ENCODE measurements at places on chromosomes 1 and 21.

- DNase-seq: no peak
Measured at GRCh38 chr21:32682696-32683474, 44.9 kb downstream of the SYNJ1 start.

GRCh38 chr1:85396194-85396593, 68.8 kb downstream of the DDAH1 start:
- no peak for DNase-seq

DNA sequence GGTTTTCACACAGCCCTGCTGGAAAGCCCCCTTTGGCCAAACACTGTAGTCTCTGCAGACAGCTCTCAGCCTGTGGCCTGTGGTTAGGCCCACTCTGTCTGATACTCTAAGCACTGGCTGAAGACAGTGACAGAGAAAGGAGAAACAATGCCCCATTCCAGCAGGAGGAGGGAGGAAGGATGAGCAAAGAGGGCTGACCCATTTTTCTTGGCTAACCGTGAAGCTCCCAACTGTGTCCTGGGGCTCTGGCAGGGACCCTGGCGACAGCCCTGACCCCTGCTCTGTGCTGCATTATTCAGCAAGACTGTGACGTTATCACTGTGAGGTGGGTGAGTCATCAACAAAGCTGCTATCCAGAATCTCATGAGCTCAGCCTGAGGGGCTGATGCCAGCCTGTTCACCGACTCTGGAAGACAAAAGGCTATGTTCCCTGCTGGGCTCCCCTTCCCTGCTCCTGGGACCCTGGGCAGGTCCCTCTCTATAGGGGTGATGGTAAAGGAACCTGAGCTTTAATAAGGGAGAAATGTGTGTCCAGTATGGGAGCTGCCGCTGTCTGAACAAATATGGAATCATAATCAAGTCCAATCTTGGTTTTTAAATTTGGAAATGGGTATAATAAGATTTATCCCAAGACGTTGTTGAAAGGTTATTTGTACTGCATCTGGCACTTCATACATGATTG, 107.0 kb downstream of the RHOU start:
- no peak for DNase-seq

DNA sequence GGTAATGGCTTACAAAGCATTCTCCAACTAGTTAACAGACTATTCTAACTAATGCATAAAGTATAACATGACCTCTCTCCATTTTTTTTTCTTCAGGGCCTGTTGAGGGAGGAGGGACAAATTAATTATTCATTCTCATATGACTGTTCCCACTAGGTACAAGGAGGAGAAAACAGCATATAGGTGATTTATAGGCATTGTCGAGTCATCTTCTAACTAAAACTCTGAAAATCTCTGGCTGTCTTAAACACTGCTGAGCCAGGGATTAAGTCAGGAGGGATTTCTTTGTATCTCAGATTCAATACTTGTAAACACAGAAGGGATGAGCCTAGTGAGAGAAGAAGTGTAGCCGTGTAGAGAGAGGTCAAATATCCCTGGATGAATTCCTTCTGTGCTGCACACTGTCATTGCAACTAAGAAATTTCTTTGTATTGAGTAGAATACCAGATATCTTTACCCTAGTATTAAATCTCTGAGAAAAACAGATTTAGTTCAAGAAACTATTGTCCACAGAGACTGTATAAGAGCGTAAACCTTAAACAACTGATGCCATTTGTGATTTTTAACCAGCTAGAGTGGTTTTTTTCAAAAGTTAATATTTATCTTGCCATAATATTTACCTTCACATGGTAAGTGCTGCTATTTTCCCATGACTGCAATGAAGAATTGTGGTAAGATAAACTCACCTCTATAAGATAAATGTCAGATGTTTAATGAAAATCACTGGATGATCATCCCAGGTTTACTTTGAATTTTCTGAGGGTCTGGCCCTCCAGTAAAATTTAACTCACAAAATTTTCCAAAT, 465.3 kb downstream of the RWDD3 start:
- no peak for DNase-seq

GRCh38 chr1:230684998-230685397, 28.9 kb downstream of the AGT start:
- DNase-seq: no peak

DNA sequence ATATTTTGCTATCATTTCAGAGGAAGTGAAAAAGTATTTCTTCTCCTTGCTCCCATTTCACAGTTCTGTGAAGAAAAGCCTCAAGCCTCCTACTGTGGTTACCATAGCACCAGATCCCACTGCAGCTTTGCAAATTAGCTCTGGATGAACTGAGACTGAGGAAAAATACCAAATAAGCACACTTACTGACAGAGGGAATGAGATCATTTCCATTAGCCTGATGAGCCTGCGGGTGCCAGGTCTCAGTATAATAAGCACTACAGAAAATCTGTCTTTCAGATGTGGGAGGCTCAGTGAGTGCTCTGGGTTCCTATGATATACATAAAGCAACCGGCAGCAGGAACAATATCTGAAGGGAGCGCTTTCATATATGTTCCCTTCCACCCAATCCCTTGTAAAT, 21.4 kb downstream of the XKR8 start:
- DNase-seq: no peak

GRCh38 chr1:244863491-244864252, 671 bp downstream of the HNRNPU start:
- no peak for DNase-seq

DNA sequence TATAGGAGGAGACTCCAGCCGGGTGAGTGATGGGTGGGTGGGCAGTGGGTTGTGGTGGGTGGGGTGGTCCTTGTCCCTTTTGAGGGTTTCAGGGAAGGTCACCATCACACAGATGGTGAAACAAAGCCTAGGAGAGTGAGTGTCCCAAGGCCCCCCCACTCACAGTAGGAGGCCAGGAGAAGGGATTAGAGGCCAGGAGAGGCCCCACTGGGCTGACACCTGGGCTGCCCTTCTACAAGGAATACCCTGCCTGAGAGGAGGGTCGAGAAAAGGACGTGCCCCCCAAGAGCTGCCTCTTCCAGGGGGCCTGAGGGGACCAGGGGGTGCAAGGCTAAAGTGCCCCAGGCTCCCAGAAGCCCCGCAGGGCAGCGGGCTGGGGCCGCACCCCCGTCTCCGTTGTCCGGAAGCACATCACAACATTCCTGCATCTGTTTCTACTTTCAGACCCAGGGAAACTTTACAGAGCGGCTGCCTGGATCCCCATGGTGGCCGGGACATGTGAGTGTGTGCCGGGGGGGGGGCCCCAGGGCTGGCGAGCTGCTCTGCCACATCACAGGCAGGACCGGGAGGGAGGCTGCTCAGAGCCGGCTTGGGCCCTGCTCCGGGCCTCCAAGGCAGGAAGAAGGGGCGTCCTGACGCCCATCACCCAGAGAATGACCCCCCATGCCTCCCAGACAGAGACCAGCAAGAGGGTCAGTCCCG, 68.2 kb downstream of the ARHGEF16 start:
- no peak for DNase-seq

GRCh38 chr1:91099746-91100621, 78.1 kb upstream of the ZNF644 start:
- no peak for DNase-seq

DNA sequence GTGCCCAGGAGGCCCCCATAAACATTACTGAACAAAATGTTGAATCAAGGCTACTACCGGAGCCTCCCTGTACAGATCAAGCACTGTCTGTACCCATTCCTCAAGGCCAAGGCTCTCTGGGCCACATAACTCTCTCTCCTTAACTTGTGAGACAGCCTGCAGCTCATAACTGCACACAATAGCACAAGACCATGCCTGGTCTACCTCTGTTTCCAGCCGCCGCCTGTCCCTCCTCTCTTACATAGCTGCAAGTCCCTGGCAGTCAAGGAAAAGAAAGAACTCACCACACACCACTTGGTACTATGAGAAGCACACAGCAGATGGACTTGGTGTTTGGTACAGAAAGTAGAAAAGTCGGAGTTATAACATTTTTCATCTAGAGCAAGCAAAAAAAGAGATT, 91.1 kb downstream of the SSBP3 start:
- DNase-seq: no peak

DNA sequence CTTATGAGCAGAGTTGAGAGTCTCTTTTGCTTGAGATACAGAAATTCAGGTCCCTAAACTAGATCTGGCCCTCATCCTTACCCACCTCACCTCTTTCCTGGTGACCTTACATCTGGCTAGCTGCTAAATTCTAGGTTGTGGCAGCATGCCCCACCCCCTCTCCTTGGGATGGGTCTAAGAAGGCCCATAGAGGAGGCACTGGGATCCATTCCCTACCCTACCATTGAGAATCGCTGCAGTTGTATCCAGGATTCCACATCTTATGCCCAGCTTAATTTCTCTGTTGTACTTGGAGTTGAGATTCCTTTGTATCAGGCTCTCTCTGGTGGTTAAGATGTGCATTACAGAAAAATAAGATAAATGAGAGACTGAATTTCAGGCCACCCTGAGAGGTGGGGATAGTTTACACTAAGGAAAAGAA, 9.5 kb upstream of the TMEM39B start:
- no peak for DNase-seq

DNA sequence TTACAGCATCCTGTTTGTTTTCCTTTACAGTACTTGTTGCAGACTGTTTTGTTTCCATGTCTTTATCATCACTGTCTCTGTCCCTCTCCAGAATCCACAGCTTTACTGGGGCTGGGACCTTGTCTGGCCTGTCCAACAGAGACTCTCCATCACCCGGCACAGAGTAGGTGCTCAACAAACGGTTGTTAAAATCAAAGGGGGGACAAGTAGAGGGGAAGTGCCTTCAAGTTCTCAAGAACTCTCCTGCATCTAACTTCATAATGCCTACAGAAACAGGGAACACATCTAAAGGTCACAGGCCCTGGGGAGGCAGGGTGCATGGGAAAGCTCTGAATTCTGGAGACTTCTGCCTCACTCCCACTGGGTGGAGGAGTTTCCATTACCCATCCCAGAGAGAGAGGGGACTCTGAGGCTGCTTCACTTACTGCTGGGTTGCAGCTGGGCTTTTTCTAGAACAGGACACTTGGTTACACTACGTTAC, 2.3 kb upstream of the ECE1 start:
- no peak for DNase-seq

DNA sequence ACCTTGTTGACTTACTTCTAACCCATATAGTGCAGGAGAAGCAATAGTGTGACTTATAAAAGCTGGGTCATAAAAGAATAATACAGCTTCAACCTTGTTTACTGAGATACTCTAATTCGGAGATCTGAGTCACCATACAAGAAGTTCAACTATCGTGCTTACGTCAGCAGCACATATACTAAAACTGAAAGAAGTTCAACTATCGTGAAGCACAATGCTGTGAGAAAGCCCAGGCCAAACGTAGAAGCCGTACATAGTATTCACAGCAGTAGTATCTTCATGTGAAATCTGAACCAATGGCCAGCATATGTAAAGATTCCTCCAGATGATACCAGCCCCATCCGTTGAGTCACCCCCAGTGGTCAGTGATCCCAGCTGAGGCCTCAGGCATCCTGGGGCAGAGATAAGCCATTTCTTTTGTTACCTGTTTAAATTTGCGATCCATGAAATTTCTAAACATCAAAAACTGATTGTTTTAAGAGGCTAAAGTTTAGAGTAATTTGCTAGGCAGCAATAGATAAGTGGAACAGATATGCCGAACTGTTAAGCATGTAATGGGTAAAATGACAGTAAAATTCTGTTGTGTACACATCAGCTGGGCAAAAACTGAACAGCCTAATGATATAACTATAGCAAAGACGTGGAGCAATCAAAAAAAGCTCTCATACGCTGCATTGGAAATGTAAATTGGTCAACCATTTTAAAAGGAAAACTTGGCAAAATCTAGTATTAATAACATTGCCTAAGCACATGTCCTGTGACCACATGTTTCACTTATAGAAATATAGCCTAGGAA, 53.9 kb upstream of the SAMD13 start:
- no peak for DNase-seq
